ENCODE measurements at places on chromosomes 16 and 17. TPM values are rescaled to one million over a fixed set of nuclear protein-coding genes. Genes with fewer than 3 reads are reported as not detected.
A peak's percentile ranks its signal among the peaks of the same experiment; 100 is the strongest.

DNA sequence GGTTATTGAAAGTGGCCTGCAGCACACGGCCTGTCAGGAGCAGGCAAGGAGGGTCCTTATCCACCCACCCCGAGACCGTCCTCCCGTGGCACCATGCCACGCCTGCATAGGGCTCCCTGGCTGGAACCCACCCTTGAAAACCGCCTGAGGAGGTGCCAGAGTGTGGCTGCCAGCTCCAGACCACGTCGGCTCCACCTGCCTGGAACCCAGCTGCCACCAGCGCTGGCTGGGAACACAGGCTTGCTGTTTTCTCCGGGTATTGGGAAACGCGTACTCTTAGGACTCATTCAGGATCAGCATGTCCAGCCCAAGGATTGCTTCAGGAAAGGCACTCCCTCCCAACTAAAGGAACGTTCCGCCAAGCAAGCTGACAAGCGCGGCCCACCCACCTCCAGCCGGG is 6.7 kb downstream of the ARL16 start:
- DNase-seq = no peak

Gene SMIM36
- total RNA-seq = not detected

- no peak for DNase-seq
Measured at GRCh38 chr17:35531160-35531559, 6.3 kb downstream of the SLFN12L start.

Gene TRPV3
- 2.6 TPM for total RNA-seq

Gene NLRC5
- 16.4 TPM for total RNA-seq

DNA sequence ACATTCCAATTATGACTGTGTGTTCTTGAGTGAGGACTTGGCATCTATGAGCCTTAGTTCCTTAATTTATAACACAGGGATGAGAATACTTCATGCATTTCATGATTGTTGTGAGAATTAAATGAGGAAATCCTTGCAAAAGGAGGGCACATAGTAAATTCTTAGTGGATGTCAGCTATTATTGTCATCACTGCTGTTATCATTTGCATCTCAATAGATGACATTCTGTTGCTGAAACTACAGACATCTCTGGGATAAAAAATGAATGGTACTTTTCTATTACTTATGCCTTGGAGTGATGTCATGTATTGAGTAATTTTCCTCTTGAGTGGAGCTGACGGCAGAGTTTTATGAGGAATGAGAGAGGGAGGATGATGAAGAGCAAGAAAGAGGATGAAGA is 184.4 kb upstream of the CDH11 start:
- DNase-seq = no peak

- no peak for DNase-seq
Measured at GRCh38 chr17:39939588-39940419, 12.3 kb downstream of the LRRC3C start.

DNA sequence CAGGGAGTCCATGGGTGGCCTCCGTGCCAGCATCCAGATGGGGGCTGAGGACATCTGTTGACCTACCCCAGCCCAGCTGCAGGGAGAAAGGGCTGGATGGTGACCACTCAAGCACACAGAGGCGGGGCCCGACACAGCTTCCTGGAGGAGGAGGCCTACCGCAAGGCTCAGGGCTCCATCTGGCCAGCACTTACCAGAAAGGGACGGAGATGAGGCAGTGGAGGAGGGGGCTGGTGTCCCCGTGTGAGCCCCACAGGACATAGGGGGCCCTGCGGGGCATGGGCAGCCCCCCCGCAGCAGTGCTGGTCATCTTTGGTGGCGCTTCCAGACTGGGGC is 147.5 kb upstream of the CIBAR2 start:
- DNase-seq = no peak

- DNase-seq = peak; percentile 29
Measured at GRCh38 chr16:79589601-79590102, 10.9 kb downstream of the MAF start.

DNA sequence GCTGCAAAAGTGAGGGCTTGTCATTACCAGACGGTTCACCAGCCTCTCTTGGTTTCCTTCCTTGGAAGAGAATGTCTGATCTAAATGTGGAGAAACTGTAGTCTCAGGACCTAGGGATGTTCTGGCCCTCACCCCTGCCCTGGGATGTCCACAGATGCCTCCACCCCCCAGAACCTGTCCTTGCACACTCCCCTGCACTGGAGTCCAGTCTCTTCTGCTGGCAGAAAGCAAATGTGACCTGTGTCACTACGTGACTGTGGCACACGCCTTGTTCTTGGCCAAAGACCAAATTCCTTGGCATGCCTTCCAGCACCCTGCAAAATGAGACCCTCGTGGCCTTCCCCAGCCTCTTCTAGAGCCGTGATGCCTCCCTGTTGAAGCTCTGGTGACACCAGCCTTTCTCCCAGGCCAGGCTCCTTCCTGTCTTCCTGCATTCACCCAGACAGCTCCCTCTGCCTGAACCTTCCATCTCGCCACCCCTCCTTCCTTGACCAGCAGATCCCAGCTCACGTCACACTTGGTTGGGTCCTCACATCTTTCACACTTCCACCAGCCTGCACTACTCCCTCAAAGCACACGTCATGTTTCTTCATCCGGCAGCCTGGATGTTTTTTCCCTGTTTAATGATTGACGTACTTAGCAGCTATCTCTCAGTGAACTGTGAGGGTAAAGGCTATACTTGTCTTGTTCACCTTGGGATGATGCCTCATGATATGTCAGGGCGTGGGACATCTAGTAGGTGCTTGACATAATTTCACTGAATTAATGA is 4.3 kb downstream of the ZNF768 start:
- no peak for DNase-seq

DNA sequence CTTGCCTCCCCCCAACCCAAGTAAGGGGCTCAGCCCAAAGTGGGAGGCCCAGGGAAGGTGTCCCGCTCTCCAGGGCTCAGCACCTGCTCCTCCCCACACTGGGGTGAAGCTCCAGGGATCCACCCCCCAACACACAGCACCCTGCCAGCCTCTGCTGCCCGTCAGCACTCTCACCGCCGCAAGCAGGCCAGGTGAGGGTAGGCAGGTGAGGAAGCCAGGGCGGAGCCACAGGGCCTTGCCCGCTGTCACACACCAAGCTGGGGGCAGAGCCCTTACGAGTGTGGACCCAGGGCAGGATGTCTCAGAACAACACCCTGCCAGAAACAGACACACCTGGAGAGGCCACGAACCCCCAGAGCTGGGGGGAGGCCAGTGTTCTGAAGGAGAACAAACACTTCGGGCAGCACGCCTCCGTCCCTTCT is 19.5 kb downstream of the PLLP start:
- no peak for DNase-seq

DNA sequence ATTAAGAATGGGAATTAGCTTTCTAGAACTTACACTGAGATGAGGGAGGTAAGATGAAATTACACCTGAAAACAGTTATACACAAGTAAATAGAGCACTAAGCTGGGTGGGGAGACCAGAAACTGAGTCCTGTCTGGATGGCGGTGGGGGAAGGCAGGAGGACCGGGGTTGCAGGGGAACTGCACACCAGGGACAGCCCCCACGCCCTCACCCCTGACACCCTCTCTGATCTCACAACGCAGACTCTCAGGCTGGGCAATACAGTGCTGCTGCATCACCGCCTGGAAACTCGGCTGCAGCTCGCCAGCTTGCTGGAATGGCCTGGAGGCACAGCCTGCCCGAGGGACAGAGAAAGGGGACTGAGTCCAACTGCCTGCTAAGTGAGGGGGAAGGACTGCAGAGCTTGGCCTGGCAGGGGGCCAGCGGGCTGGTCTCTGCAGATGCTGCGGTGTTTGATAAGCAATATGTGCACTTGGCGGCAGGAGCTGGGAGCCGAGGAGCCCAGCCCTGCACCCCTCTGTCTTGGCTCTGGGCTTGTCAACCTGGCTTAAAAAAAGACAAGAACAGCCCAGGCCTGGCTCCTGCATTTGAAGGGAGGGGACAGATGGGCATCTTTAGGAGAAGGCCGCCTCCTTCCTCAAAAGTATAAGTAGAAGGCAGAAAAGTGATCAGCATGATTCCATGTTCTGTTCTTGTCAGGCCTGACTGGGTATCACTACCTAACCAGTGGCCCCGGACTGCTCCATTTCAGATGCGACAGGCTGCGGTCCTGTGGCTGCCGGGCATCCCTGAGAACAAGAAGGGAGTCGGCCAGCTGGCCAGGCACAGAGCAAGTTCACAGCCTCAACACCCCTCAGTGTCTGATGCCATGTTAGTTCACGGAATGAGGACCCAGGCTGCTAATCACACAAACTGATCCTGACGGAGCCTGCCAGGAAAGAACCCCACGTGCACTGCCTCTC is 30.2 kb downstream of the SPHK1 start:
- peak; percentile 96 for DNase-seq

DNA sequence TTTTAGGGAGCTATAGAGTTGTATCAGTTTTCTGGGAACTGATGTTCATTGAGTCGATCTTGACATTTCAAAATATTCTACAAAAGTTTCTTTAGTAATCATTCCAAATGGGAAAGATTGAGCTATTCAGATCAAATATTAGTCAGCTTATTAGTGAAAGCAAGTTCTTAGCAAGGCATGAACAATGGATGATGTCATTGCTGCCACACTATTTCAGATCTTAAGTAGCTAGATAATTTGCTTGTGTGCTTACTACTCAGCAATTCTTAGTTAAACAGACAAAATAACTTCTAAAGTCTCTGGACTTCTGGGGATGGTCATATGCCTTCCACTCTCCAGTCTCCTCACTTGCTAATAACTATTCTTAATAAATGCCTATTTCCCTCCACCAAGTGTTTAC is 69.0 kb upstream of the CDH8 start:
- no peak for DNase-seq

DNA sequence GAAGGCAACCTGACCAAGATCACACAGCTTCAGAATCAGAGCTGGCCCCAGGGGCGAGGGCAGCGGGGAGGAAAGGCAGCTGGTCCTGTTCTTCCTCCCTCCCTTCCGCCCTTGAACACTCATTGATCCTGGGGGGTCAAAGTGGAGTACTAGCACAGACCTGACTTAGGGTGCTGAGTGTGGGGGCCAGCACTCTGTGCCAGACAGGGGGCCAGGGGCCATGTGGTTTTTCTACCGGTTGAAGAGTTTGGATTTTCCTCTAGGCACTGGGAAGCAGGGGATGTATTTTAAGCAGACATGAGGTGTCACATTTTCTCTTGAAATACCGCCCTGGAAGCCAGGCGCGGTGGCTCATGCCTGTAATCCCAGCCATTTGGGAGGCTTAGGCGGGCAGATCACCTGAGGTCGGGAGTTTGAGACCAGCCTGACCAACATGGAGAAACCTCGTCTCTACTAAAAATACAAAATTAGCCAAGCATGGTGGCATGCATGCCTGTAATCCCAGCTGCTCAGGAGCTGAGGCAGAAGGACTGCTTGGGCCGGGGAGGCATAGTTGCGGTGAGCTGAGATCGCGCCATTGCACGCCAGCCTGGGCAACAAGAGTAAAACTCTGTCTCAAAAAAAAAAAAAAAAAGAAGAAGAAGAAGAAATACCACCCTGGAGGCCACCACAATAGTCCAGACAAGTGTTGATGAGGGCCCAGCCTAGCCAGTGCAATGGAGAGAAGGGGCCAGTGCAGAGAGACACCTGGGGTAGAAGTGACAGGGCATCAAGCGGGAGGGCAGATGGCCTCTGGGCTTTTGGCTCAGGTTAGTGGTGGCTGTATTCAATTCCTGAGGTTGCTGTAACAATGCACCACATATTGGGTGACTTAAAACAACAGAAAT is 15.3 kb downstream of the OSBPL7 start:
- no peak for DNase-seq

- DNase-seq = no peak
Measured at GRCh38 chr17:76142585-76143041, 1.6 kb upstream of the FOXJ1 start.

- DNase-seq = no peak
Measured at GRCh38 chr16:79595931-79596450, 4.5 kb downstream of the MAF start.

DNA sequence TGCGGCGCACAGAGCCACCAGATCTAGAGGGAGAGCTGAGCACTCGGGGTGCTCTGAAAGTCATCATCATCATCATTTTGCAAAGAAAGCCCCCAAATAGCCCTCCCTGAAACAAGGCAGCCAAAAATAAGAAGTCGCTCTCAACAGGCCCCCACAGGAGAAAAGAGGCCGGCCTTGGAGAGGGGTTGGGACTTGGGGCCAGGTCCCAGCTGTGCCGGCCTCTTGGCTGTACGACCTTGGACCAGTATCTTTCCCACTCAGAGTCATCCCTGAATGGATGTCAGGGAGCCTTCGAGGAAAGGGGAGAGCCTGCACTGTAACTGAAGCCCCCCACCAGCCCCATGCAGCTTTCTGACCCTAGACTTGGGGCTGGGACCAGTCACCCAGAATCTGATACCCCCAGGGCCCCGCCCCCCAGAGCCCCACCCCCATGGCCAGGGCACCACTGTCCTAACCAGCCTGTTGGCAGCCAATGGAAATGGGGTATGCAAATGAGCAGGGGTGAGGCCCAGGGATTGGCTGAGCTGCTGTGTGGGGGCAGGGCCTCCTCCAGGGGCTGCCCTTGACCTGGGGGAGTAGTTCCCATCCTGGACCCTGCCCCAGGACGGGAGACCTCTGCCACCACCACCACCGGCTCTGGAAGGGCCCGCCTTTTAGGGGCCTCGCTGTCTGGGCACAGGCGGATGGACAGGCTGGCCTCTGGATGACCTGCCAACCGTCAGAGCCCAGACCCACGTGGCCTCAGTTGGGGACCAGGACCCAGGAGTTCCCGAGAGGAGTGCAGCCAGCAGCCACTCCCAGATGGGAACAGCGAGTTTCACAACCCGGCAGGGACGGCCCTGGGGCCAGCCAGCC is 15.4 kb downstream of the ZFPM1 start:
- peak; percentile 69 for DNase-seq

Gene CLEC19A
- not detected for total RNA-seq
